Anterior cingulate cortex (tissue), 58 donors: ENCODE measurements at places on chromosomes 2 and 18.

DNA sequence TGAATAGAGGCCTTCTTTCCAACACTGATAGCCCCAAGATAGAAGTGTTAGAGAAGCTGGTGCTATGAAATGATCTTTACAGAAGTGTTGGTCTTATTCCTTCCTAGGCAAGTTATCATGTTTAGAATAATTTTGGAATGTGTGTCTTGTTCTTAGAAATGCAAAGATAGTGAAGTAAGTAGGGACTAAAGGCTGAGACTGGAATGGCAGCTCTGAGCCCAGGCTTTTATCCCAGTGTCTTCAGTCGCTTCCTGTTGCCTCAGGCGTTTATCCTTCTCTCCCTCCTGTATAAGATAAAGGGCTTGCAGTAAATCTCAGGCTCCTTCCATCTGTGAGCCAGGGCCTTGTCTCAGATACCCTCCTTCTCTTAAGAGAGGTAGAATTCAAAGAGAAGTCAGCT, 218.1 kb downstream of the TPGS2 start:
- no peak for DNase-seq

DNA sequence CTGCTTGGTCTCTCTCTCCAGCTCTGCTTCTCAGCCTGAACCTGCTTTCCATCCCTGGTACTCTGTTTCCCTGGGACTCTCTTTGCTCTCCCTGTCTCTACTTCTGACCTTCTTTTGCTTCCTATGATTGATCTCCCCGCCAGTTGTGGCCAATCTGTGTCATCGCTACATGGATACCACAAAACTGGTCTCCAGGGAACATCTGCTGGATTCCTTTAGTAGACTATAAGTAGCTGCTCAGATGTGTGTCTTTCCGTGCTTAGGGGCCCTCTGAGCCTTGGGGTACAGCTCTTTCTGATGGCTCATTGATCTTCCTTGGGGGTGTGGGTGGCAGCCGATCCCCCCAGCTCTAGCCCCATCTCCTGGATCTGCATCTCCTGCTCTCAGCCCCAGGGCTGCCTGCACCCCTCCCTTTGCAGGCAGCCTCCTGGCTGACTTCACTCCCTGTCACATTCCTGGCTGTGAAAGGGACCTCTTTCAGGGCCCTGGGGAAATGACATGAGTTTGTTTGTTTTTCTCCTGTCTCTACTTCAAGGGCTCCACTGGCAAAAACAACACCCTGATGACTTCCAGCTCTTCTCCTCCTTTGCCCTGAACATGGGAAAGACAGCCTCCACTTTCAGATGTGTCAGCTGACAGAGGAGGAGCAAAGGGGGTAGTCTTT, 333.7 kb downstream of the CYP26B1 start:
- DNase-seq, result no peak

GRCh38 chr2:121005453-121005852, 269.8 kb downstream of the GLI2 start:
- DNase-seq, result no peak

GRCh38 chr18:74082742-74083556, 64.7 kb downstream of the FBXO15 start:
- no peak for DNase-seq

GRCh38 chr2:16657671-16658070, 8.0 kb downstream of the CYRIA start:
- DNase-seq, result no peak

- DNase-seq, result no peak
Observed at GRCh38 chr18:8458546-8459215, 150.6 kb upstream of the RAB12 start.

DNA sequence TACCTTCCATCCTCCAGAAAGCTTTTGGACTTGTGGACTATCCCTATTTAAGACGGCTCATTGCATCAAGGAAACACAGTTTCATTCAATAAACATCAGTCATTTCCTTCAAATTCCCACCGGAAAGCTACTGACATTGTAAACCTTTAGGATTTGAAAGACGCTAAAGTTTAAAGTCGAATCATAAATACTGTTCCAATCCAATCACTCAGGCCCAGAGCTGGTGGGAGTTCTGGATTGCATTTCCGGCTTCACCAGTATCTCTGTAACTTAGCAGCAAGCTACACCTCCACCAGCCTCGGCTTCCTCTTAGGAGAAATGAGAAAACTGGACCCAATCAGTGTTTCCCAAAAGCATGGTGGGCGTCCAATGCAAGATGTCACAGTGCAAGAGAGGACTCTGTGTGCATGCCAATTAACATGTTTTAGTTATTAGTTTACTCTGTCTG, 1.6 kb downstream of the WDFY1 start:
- no peak for DNase-seq

GRCh38 chr2:24435391-24436316, 55.4 kb upstream of the NCOA1 start:
- peak; percentile 68 for DNase-seq

GRCh38 chr2:167411367-167411766, 523.1 kb downstream of the XIRP2 start:
- no peak for DNase-seq

GRCh38 chr18:58364876-58365528, 263.9 kb downstream of the ALPK2 start:
- DNase-seq, result no peak

DNA sequence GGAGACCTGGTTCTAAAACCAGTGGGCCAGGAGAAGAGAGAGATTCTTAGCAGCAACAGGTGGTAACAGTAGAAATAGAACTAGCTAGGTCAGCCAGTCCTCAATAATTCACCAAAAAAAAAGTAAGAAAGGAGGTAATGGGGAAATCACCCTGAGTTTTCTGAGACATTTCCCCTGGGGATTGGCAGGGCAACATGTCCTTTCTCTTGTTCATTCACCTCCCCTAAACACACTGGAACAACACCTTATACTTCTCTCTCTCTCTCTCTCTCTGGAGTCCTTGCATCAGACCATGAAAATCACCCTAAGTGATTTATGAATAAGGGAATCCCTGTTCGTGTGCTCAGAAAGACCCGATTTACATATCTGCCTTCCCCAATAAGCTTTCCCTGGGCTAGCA, 64.8 kb downstream of the COX7A2L start:
- DNase-seq, result no peak

DNA sequence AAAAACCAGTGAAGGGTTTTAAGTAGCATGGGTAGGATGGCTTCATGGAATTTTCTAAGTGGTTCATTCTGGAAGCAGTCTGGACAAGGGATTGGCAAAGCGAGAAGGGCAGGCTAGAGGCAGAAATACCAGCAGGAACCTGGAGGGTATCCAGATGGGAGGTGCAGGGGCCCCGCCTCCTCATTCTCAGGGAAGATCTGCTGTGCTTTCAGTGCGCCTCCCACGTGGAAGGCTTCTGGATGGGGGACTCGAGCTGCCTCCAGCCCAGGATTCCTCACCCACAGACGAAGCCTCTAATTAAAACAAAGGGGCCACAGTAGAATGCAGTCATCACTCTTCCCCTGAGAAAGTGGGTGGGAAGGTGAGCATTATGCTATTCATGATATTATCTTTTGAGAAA, 79.8 kb downstream of the VSNL1 start:
- DNase-seq, result peak; percentile 32

DNA sequence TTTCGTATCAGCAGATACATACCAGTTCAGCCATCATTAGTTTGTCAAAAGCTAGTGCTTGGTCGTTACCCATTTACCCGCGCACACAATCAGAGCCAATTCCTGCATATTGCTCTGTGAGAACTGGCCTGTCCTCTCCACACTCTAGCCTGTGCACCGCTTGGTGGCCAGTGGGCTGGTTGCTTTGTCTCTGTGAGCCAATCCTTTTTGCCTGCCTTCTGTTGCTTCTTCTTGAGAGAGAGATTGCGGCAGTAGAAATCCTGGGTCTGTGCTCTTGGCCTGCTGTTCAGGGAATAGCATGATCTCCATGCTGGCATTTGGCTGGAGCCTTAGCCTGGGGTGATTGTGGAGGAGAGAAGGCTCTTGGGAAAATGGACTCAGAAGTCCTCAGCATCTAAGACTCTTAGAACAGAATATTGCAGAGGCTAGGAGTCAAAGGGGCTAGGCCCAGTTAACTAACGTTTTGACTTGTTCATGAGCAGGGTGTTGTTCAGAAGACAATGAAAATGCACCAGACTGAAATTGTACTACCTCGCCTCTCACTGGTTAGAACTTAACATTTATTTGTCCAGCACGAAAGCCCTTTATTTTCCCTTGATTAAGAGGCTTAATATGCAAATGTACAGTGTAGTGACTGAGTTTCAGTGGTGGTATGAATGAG, 37.1 kb downstream of the MAP4K4 start:
- no peak for DNase-seq

DNA sequence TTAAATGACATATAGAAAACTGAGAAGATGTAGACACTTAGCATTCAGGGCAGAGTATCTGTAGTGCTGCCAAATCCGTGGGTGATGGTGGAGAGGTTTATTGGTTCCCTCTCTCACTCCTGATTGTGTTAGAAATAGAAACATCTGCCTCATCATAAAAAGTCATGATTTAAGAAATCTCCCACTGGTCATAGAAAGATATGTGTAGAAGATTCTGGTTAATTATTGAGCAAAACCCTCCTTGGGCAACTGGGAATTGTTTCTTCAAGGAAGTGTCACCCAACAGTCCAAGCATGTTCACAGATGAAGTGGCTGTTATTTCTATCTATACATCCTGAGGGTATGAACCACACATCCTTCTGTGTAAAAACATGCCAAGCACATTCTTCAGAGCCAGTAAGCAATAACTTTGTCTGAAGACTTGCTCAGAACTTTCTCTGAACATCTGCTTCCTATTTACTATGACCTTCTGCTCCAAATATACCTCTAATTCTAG, 33.6 kb upstream of the CHRNA1 start:
- DNase-seq, result no peak

DNA sequence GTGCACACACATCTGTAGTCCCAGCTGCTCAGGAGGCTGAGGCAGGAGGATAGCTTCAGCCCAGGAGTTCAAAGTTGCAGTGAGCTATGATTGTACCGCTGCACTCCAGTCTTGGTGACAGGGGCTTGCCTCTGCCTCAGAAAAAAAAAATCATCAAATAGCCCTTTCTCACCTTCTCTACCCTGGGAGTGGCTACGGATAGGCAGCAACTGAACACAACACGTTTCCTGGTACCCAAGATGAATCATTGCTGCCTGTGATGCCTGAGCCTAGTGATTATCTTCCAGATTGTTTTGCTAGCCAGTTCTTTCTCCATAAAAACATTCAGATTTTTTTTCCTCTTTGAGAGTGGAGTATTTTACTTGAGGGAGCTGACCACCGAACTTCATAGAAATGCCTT, 13.5 kb downstream of the INPP4A start:
- DNase-seq, result no peak

- no peak for DNase-seq
Observed at GRCh38 chr2:55869637-55870325, 53.8 kb downstream of the EFEMP1 start.

- no peak for DNase-seq
Observed at GRCh38 chr2:56333812-56334485, 150.2 kb downstream of the CCDC85A start.

DNA sequence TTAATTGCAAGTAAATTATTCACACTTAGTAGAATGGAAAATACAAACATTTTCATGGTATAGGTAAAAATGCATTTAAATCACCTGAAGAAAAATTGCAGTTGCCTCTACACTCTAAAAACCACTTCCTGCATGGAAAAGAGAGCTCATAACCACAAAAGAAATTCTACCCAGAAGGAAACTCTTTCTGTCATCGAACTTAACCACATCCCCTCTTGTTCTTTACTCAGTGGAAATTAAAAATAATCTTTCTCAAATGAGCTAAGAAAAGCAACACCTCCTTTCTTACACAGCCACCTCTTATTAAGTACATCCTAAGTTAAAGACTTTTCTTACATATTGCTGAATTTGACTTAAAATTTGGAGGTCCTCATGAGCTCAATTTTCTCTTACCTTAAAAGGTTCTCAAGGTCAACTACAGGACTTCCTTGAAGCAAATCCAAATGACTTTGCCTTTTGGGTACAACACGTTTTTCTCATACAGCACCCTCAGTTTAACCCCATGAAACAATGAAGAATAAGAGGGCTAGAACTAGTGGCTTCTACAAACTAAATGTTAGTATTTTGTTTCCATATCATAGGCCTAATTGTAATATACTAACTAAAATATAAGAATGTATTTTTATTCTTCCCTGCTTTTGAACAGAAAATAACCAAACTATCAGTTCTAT, 109.1 kb upstream of the CRIM1 start:
- no peak for DNase-seq

GRCh38 chr2:235168174-235168979, 216.6 kb downstream of the SH3BP4 start:
- no peak for DNase-seq

DNA sequence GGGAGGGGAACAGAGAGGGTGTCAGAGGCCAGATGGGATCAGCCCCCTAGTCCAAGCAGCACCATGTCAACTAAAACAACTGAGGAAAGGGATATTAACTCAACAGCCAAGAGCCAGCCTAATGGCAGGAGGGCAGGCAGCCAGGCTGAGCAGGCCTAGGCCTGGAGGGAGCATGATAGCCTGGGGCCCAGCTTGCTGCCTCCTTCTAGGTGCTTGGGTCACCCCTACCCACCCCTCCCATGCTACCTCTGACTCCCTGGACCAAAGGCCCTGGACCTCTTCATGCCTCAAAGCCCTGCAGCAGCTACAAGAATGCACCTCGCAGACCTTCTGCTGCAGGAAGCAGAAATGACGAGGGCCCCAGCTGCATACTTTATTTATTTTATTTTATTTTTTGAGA, 22.1 kb upstream of the TNS1 start:
- no peak for DNase-seq

DNA sequence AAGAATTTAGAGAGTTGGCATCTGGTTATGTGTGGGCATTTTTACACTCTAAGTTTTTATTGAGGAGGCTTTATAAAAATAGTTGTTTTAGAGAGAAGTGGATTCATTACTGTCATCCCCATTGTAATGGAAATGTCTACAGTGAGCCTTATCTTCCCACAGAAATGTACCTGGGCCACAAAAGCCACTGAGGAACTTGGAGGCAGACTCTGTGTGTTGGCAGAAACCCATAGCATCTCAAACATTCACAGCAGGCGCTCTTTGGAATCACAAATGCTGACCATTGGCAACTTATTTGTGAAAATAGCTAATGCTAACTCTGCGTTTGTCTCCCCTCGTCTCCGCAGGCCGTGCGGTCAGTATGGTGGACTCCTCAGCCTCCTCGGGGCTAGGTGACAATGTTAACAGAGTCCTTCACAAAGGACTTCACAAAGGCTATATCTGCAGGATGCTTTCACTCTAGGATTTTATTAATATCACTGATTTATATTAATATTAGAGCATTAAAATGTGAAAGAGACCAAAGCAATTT, 689.1 kb upstream of the POU3F3 start:
- DNase-seq, result no peak

DNA sequence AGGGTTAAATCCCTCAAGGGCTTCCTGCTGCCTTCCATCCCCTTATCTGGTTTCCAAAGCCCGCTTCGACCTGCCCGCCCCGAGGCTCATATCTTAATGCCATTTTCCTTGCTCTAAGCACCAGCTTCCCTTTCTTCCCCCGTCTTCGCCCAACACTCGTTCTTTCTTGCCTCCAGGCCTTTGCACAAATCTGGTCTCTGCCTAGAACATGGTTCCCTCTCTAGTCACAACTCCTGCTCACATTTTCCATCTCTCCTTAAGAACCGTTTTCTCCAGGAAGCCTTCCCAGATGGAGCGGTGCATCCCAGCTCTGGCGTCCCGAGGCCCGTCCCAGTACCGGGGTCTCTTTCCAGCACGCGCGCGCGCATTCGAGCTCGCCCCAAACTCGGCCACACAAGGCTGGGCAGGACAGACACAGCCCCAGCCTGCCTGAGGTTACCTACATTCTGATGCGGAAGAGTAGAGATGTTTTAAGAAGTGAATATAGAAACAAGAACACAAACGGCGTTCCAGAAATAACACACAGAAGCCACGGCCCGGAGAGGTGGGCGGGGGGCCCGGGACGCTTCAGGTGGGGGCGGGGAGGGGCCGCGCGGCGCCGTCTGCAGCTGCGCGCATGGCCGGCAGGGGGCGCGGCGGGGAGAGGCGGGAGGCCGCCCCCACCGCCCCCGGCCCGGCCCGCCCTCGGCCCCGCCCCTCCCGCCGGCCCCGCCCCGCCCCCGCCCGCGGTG, at the start of gene DGKD:
TSS of gene DGKD (plus strand) at position 726 of the 731 bp plus-strand sequence. CDS start 25 bp downstream, outside the sequence.
- DNase-seq, result no peak
